Caco-2 (cell line): ENCODE measurements at places on chromosomes 4 and X. TPM values are rescaled to one million over a fixed set of nuclear protein-coding genes. Genes with fewer than 3 reads are reported as not detected.

- no peak overlapping the region for H3K27ac ChIP-seq
- no peak overlapping the region for H3K4me3 ChIP-seq
- no peak for DNase-seq
- H3K27me3 ChIP-seq, result no peaks in the 10 kb centered on the region
Measured at GRCh38 chr4:181688872-181689271, 554.3 kb upstream of the TENM3 start.

GRCh38 chr4:141807103-141807891, 170.9 kb downstream of the IL15 start:
- H3K36me3 ChIP-seq, result no peaks in the 10 kb centered on the region
- DNase-seq, result no peak
- H3K4me1 ChIP-seq, result no peaks in the 10 kb centered on the region
- H3K27ac ChIP-seq, result no peak overlapping the region
- H3K4me3 ChIP-seq, result no peak overlapping the region

GRCh38 chrX:115494161-115494560, 66.8 kb upstream of the PLS3 start:
- H3K27ac ChIP-seq, result no peak overlapping the region
- no peaks in the 10 kb centered on the region for H3K36me3 ChIP-seq
- DNase-seq, result no peak
- no peaks in the 10 kb centered on the region for H3K27me3 ChIP-seq
- no peak overlapping the region for H3K4me3 ChIP-seq

DNA sequence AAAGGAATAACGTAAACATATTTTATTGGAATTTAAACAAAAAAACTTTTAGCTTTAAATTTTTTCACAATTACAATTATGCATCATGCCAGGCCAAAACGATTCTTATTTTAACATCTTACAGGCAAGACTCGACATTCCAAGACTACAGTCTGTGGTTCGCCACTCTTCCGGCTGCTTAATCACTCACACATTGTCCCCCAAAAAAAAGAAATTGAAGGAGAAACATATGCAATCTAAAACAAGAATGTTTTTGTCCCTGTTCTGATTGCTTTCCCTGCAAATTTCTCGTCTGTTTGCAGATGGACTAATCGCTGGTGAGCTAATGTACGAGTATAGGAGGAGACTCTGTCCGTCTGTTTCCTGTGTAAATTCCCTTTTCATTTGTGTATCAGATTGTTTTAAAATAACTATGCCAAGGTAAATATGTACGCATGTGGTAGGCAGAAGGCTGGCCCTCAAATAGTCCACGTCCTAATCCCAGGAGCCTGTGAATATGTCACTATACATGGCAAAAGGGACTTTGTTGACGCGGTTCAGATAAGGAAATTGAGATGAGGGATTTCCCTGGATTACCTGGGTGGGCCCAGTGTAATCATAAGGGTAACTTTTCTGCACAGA, 37.7 kb upstream of the MTNR1A start:
- DNase-seq, result no peak
- no peak overlapping the region for H3K4me3 ChIP-seq
- no peaks in the 10 kb centered on the region for H3K27me3 ChIP-seq
- H3K36me3 ChIP-seq, result no peaks in the 10 kb centered on the region; the same call in 1 of the 2 replicates
- H3K4me1 ChIP-seq, result no peaks in the 10 kb centered on the region

DNA sequence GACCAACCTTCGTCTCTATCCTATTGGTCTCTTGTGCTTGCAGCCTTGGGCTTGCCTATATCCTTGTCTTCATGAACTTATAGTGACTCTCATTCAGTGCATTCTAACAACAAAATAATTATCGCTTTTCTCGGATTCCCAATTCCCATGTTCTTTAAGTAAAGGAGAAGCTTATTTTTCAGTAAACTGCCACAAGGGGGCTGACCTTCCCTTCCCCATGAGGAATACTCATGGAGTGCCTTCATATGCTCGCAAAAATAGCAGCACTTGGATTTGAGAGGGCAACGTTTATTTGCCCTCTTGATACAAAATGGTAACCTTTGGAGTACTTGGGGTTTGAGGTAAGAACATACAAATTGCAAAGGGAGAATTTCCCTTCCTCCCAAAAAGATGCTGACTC, 183.2 kb upstream of the TENT5D start:
- H3K36me3 ChIP-seq, result no peaks in the 10 kb centered on the region
- no peak overlapping the region for H3K4me3 ChIP-seq
- no peaks in the 10 kb centered on the region for H3K27me3 ChIP-seq
- H3K27ac ChIP-seq, result no peak overlapping the region
- H3K4me1 ChIP-seq, result no peaks in the 10 kb centered on the region
- DNase-seq, result no peak

DNA sequence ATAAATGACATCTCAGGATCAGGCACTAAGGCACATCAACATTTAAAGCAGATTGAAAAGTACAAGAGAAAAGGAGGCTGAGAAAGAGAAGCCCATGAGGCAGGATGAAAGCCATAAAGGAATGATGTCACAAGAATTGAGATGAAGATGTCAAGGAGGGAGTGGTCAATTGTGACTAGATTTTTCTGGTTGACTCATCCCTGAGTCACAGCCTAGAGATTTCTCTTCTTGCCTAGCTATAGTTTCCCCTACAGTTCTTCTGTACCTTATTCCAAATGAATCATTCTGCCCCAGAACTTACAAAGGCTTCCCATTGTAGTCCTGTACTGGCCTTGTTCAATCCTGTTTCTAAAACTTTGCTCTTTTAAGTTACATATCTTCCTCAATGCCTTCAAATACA, 3.4 kb upstream of the USP53 start:
- H3K27me3 ChIP-seq, result no peaks in the 10 kb centered on the region
- H3K27ac ChIP-seq, result no peak overlapping the region
- peaks cover 8% of the 10 kb centered on the region for H3K4me1 ChIP-seq

- H3K4me1 ChIP-seq, result no peaks in the 10 kb centered on the region
- H3K27me3 ChIP-seq, result no peaks in the 10 kb centered on the region
- H3K4me3 ChIP-seq, result no peak overlapping the region
- no peak for DNase-seq
Measured at GRCh38 chr4:185771711-185772390, 40.1 kb downstream of the SORBS2 start.

- no peak overlapping the region for H3K27ac ChIP-seq
- no peaks in the 10 kb centered on the region for H3K27me3 ChIP-seq
- DNase-seq, result no peak
- H3K4me3 ChIP-seq, result no peak overlapping the region
Measured at GRCh38 chrX:75301060-75301459, 27.2 kb downstream of the UPRT start.

GRCh38 chrX:139974471-139974870, 9.2 kb upstream of the CXorf66 start:
- no peaks in the 10 kb centered on the region for H3K4me1 ChIP-seq
- no peak for DNase-seq
- no peak overlapping the region for H3K4me3 ChIP-seq
- no peak overlapping the region for H3K27ac ChIP-seq
- no peaks in the 10 kb centered on the region for H3K27me3 ChIP-seq

The F8A2 gene
- total RNA-seq, result not detected in 2 replicates

The RRH gene
- 0.34 and 0.37 TPM in 2 replicates for total RNA-seq

The TECRL gene
- total RNA-seq, result not detected in 2 replicates
